A375 (cell line): ENCODE measurements at places on chromosomes 2 and 18. TPM values are rescaled to one million over a fixed set of nuclear protein-coding genes. Genes with fewer than 3 reads are reported as not detected.

BMP10 gene
- total RNA-seq, result not detected in 2 replicates

TYMS gene
- 37.3 and 37.4 TPM in 2 replicates for total RNA-seq

ALLC gene
- 0.41 TPM in 1 of 2 replicates, not detected in the other for total RNA-seq

RESP18 gene
- total RNA-seq, result not detected in 2 replicates
